Stimulated activated CD4-positive, alpha-beta T cell treated with anti-CD3 and anti-CD28 coated beads, Interleukin-4, amount 100 ng/mL, for 1 hour (primary cell): ENCODE measurements at places on chromosomes 4 and X.
A peak's percentile ranks its signal among the peaks of the same experiment; 100 is the strongest.

- DNase-seq: no peak
These were observed 33.9 kb downstream of the RNF150 start for GRCh38 chr4:141099326-141099725.

DNA sequence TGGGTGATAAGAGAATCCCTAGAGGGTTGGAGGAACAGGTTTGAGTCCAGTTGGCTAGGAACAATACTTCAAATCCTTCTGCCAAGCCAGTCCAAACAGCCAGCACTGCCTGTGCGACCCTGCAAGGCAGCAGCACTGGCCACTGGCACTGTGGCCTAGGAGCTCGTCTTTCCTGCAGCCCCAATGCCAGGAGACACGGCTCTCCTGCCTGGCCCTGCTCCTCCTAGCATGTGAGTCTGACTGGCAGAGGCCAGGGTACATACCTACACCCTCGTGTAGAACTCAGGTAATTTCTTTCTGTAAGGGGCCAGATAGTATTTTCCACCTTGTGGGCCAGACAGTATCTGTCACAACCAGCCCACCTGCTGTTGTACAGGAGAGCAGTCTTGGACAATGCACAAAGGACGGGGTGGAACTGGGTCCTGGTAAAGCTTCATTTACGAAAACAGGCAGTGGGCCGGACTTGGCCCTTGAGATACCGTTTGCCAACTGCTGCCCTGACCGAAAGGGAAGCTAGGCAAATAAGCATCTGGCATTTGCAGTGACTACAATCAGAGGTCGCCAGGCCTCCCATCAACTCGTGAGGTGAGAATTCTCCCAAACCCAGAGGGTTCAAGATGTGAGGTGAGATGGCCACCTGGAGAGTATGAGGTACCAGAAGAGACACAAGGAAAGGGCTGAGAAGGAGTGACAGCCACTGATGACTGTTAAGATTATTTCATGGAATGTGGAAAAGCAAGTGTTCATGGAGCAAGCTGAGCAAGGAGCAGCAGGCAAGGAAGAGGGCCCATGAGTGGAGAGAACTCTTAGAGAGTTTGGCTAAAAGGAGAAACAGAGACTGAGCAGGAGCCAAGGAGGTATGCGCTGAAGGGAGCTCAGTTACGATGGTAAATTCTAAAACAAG lies 29.8 kb upstream of the IRAK1 start:
- DNase-seq: no peak

GRCh38 chr4:27720010-27720766 lies 859.5 kb downstream of the STIM2 start:
- DNase-seq: no peak

DNA sequence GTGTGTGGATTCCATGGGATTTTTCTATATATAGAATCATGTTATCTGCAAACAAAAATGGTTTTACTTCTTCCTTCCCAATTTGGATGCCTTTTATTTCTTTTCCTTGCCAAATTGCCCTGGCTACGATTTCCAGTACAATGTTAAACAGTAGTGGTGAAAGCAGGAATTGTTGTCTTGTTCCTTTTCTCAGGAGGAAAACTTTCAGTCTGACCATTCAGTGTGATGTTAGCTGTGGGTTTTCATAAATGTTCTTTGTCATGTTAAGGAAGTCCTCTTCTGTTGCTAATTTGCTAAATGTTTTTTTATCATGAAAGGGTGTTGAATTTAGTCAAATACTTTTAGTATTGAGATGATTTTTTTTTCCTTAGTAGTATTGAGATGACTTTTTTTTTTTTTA lies 10.9 kb downstream of the SAP30 start:
- DNase-seq: no peak

GRCh38 chr4:159104694-159105414 lies 2.0 kb downstream of the RAPGEF2 start:
- DNase-seq: no peak

- no peak for DNase-seq
These were observed 361.9 kb upstream of the RASGEF1B start for GRCh38 chr4:81833576-81833975.

- no peak for DNase-seq
These were observed 302.4 kb upstream of the PRPS2 start for GRCh38 chrX:12488771-12489170.

DNA sequence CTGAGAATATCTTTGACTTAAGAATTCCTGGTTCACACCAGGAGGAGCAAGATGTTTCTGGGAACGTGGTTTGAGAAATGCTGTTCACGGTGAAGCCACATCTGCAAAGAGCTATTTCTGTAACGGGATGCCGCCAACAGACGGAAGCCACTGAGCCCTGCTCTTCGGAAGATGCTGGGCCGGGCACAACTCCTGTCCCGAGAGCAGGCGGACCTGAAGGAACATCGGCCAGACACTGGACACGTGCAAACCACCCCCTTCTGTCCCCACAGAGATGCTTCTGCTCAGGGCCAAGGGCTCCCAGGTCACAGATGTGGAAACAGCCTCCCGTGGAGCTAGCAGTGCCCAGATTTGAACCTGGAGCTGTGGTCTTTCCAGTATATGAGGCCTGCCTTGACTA lies 24.3 kb downstream of the HMX1 start:
- DNase-seq: no peak

DNA sequence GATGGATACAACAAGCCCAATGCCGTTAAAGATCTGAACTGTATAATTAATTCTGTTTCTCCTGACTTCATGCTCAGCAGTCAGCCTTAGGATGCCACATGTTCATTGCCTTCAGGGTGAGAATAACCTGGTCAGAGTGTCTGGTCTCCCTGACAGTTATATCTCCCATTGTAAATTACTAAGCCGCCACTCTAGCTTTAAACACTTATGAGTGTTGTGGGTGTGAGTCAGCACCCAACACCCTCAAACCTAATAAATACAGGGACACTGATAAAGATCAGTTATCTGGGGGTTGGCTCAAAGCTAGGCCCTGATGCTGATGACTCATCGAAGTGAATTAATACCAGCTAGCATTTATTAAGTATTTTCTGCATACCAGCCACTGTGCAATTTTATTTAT lies 64.9 kb upstream of the DYNLT3 start:
- no peak for DNase-seq

- no peak for DNase-seq
These were observed 21.4 kb downstream of the SH3RF1 start for GRCh38 chr4:169249214-169249973.

DNA sequence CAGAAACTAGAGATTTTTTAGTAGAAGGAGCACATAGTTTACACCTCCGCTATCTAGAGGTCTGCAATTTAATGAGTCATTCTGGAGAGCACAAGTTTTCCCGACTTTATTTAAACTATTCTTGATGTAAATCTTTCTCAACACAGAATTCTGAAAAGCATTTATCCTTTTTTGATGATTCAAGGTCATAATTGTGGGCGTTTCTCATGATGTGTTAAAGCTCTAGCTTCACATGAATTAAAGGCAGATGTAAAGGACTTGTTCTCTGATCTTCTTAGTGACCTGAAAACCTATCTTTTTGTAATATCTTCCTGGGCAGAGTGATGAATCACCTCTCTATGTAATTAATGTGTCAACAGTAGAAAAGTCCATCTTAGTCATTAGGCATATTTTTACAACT lies 128.8 kb downstream of the COMMD8 start:
- DNase-seq: no peak

GRCh38 chr4:21195682-21196081 lies 495.4 kb downstream of the PACRGL start:
- no peak for DNase-seq

GRCh38 chrX:103453655-103454054 lies 65.6 kb downstream of the RAB40A start:
- DNase-seq: no peak

- peak; percentile 30 for DNase-seq
These were observed 63.5 kb downstream of the GPC3 start for GRCh38 chrX:133921764-133922389.

DNA sequence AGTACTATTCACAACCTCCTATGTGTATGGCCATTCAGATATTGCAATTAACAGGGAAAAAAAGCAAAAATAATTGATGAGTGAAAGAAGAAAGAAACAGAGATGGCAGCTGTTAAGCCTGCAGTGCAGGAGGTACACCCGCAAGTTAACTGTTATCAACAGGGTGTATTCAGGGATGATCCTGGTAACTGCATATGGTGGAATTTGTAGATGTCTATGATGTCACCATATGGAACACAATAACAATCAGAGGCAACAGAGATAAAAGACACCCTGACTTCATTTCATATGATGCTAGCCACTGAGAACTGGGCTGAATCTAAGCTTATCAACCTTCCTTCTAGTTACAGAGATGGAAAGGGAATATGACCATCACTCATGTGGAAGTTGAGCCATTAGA lies 96.5 kb downstream of the PDGFC start:
- DNase-seq: no peak
